Activated CD8-positive, alpha-beta memory T cell treated with anti-CD3 and anti-CD28 coated beads for 24 hours (primary cell): ENCODE measurements at places on chromosomes 4 and X.

DNA sequence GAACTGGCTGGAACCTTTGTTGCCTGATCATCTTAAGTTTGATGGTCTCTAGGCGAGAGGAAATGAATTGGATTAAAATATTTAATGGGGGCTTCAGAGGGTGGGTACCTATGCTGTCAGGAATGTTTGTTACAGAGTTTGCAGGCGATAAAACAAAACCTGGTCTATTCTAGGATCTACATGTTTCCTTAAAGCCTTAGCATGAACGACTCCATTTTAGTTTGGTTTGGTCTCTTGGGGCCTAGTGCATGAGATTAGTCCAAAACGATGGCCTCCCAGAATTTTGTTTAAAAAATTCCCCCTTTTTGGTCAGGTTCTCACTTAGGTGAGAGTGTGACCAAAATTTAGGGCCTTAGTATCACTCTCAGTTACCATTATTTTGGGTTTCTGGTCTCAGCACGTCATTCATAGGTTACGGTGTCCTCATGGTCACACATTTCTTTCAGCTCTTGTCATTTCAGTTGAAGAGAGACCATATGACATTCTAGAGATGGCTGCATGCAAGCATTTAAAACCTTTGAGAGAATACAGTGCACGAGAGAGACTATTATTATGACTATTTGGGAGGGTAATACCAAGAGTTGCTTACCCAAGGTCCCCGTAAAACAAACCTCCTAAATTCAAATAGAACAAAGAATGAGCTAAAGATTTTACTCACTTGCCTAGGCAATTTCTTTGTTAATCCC, 13.8 kb downstream of the MOB1B start:
- DNase-seq, result no peak

GRCh38 chr4:41360921-41361793, 104.4 kb downstream of the UCHL1 start:
- DNase-seq, result no peak

GRCh38 chr4:1032861-1033260, 21.4 kb downstream of the FGFRL1 start:
- no peak for DNase-seq

DNA sequence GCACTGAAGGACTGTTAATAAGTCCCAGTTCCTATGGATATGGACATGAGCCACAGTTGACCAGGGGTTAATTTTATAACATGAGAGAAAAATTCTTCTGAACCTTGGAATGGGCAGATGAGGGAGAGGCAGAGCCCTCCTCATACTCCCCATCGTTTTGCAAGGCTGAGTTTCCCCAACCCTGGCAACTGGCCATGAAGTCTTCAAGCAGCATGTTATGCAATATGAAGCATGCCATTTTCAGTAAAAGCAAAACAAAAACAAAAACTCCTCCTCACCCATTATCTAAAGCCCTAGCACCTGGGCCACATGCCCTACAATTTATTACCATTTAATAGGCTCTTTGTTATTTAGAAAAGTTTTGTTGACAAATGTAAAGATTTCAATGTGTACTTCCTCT, 64.5 kb downstream of the GPC4 start:
- DNase-seq, result no peak

- DNase-seq, result no peak
Observed at GRCh38 chr4:54712206-54712605, 54.4 kb downstream of the KIT start.

- DNase-seq, result no peak
Observed at GRCh38 chr4:143736861-143737260, 36.4 kb upstream of the FREM3 start.

DNA sequence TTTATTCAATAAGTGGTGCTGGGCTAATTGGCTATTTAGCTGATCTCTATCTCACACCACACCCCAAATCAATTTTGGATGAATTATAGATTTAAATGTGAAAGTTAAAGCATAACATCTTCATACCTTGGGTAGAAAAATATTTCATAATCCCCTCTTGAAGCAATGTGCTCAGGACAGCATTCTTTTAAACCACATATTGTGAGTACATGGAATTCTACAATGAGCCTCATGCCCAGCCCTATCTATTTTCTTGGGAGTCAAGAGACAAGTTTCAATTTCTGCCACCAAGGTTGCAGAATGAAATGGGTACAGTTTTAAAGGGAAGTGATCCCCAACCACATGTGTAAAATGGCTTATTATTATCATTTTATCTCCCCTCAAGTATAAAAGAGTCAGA, 30.6 kb upstream of the GPRIN3 start:
- DNase-seq, result no peak

- DNase-seq, result no peak
Observed at GRCh38 chrX:82591421-82591820, 916.7 kb upstream of the POU3F4 start.

- DNase-seq, result no peak
Observed at GRCh38 chr4:142615324-142615665, 230.8 kb downstream of the INPP4B start.
